Stimulated activated CD4-positive, alpha-beta T cell treated with anti-CD3 and anti-CD28 coated beads, Interleukin-12 subunit alpha, Interleukin-12 subunit beta, amount 100 ng/mL, for 48 hours (primary cell): ENCODE measurements at places on chromosomes 1 and 21.

GRCh38 chr1:38701088-38701487 is 158.5 kb downstream of the RRAGC start:
- no peak for DNase-seq

GRCh38 chr1:165600793-165601192 is 30.2 kb upstream of the MGST3 start:
- DNase-seq: no peak

- DNase-seq: no peak
These were observed 24.1 kb upstream of the ASPM start for GRCh38 chr1:197170538-197170937.

GRCh38 chr21:31570824-31571566 is 88.5 kb upstream of the SOD1 start:
- no peak for DNase-seq

DNA sequence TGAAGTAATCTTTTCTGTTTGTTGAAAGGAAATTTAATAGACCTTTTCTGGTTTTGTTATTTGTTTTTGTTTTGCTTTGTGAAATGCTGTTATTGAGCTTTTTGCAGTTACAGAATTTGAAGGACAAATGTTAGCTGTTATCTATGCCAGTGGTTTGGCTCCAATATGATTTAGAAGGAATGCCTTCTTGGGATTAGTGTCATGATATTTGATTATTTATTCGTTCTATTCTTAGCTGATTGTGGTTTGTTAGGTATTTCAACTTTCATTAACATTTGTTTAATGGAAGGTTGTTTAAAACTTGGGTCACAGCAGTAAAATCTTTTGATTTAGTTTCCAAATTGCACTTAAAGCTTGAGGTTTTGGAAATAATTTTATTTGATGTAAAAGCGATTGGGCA is 33.5 kb downstream of the ADGRL2 start:
- DNase-seq: no peak

GRCh38 chr1:115145226-115145625 is 55.9 kb upstream of the TSPAN2 start:
- no peak for DNase-seq

- no peak for DNase-seq
These were observed 861 bp upstream of the DRAXIN start for GRCh38 chr1:11690397-11691301.

DNA sequence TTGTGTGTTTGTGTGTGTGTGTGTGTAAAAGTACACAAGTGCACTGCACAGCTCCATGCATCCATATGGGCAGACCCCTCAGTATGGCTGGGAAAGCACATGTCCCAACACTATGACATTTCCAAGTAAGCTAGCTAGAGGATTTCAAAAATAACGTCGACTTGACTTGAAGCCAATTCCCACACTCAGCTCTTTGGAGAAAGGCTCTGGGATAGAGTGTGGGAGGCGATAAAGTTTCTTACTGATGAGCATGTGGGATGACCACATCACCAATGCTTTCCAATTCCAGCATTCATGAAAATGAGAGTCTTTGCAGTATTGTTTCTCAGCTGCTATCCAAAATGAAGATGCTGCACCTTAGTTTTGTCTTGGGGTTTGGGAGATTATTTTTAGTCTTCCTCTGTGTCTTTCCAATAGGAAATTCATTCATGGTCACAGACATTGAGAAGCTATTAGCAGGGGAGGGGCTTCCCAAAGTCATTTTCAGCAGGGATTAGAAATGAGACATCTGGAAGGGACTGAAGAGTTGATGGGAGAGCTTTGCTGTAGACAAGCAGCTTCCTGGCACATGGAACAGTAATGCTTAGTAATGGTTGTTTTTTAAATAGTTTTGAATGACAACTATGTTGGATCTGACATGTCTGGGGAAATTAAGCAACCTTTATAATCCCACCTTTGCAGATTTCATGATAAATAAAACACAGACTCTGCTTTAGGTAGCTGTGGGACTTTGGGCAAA is 143.5 kb downstream of the ASTN1 start:
- DNase-seq: no peak

GRCh38 chr1:11455967-11456570 is 22.9 kb upstream of the DISP3 start:
- DNase-seq: no peak

- no peak for DNase-seq
These were observed 585.6 kb downstream of the PLPP3 start for GRCh38 chr1:55993646-55994318.

DNA sequence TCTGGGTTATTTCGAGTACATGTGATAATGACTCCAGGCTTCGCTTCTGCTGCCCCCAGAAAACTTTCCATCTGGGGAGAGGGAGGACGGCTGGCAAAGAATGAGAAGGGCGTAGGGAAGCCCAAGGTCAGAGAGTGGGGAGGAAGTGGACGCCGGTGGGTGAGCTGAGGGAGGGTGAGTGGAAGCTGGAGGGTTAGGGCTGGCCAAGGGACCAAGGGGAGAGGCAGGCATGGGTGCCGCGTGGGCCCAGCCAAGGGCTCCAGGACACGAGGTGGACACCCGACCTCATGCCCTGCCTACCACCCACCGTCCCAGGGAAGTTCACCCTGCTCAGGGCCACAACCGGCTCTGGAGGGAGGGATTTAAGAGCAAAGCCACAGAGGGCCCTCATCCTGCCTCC is 75.8 kb downstream of the CASZ1 start:
- no peak for DNase-seq

GRCh38 chr1:21783679-21784603 is 992 bp upstream of the USP48 start:
- DNase-seq: no peak

DNA sequence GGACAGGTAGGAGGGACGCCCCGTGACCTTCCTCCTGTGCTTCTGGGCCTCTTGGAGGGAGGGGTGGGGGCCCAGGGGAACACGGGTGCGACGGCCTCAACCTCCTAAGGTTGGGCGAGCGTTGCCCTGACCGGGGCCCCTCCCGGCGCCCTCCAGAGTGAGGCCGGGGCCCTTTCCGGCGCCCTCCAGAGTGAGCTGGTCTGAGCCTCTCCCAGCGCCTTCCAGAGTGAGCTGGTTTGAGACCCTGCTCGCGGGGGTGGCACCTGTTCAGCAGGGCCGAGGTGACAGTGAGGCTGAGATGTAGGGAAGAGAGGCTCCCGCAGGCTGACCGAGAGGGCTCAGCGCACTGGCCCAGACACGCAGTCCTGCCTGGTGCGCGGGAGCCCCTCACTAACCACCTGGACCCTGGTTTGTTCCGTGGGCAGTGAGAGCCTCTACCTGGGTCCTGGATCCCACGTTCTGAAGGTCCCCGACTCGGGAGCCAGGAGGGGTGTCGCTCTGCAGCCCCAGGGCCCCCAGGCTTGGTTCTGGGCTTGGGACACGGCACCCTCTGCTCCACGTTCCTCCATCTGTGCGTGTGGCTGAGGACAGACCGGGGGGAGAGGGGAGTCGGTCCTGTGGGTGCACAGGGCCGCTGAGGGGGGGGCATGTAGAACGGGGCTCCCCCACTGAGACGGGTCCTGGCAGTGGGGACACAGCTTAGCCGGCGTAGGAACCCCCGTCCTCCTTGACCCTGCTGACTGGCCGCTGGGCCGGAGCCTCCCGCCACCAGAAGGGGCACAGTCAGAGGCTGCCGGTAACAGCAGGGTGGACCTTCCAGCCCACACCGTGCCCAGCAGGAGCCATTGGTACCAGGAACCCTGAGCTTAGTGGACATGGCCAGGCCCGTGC is 1.4 kb downstream of the COL6A1 start:
- no peak for DNase-seq

- no peak for DNase-seq
These were observed 114.9 kb downstream of the CASZ1 start for GRCh38 chr1:10681296-10682107.

DNA sequence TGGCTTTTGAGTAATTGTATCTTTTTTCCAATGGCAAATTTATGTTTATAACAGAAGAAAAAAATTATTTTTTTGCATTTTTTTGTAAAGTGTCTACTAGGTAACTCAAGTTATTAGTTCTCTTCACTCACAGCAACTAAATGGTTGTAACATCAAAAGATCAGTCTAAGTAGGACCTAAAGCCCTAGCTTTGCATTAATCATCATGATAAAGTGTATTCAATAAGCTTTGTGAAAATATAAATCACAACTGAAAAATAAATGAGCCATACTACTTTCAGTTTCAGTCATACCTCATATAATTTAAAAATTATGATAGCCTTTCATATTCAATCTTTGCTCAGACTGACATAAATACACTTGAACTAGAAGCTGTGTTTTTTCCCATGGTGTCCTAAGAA is 6.9 kb downstream of the TAF5L start:
- DNase-seq: no peak

GRCh38 chr1:152448095-152448494 is 34.0 kb upstream of the CRNN start:
- no peak for DNase-seq

DNA sequence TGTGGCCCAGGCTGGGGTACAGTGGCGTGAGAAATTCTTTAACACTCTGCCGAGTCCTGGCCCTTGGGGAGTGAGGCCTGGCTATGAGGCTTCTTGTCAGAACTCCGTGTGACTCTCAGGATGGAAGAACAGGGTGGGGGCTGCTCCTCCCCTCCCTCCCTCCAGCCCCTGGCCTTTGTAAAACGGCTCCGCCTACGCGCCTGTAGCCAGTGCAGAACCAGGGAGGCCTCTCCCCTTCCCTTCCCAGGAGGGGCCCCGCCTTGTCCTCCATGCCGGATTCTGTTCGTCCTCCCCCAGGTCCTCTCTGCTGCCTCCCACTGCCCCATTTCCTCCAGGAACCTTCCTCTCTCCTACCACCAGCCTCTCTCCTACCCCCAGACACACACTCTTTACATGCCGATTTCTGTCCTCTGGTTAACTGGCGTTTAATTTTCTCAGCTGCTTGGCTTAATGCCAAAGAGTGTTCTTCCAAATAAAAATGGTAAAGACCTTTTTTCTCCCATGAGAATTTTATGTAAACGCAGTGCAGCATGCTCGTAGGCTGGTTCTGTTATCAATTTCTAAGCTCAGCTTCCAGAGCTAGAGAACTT is 21.0 kb downstream of the PDE9A start:
- no peak for DNase-seq

DNA sequence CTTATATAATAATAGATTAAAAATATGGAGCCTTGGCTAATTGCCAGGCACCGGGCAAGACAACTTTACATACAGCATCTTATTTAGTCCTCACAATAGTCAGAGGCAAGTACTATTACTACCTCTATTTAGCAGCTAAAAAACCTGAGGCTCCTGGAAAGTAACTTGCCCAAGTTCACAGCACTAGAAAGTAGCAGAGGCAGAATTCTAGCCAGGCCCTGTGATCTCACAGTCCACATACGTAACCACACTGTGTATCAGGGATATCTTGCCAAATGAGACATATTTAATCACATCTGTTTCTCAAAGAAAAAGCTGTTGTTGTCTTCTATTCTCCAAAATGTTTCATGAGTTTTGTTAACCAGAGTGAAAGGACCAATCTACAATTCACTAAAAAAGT is 378.5 kb downstream of the PLPP3 start:
- DNase-seq: no peak

- no peak for DNase-seq
These were observed 31.5 kb downstream of the PAPPA2 start for GRCh38 chr1:176494436-176494835.

- no peak for DNase-seq
These were observed 14.3 kb downstream of the ZNF670 start for GRCh38 chr1:247064304-247064703.

GRCh38 chr1:158248771-158249170 is 5.5 kb upstream of the CD1A start:
- no peak for DNase-seq

DNA sequence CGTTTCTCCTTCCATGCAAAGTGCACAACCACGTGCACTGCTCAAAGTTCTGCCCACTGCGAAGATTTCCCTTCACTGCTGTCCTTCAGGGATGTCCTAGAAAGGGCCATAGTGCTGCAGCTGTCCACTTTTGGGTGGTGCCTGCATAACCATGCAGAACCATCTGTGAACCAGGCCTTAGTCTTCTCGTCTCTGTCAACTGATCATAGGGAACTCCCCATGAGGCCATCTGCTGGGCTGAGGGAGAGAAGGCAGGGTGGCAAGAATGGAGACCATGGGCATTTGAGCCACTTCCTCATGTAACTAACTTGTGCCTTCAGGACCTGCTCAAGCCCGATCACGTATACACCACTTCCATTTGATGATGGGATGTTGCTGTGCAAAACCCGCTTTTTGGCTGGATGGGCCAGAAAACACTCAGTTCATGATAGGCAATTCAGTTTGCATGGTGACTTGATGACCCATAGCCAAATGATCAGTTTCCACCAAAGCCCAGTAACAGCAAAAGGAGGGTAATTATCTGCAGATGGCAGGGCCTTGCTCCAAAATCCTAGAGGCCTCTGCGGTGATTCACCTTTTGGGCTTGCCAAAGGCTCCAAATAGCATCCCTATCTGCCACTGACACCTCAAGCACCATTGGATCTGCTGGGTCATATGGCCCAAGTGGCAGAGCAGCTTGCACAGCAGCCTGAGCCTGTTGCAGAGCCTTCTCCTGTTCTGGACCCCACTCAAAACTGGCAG is 9.5 kb downstream of the ST6GALNAC5 start:
- no peak for DNase-seq

GRCh38 chr1:34292472-34292871 is 115.8 kb downstream of the C1orf94 start:
- no peak for DNase-seq

DNA sequence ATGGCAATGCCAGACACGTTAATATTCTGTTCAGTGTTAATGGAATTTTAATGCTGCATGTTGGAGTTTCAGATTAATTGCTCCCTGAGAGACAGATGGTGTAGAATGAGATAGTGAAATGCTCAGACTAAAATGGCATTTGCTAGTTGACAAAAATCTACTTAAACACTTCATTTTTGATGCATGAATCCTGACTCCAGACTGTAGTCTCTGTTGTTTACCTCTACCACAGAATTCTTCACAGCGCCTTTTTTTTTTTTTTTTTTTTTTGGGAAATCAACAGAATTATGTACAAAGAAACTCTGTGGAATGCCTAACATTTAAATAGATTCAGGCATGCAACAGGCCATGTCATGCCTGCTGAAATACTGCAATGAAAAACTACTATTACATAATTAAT is 111.3 kb downstream of the PLPPR5 start:
- no peak for DNase-seq

DNA sequence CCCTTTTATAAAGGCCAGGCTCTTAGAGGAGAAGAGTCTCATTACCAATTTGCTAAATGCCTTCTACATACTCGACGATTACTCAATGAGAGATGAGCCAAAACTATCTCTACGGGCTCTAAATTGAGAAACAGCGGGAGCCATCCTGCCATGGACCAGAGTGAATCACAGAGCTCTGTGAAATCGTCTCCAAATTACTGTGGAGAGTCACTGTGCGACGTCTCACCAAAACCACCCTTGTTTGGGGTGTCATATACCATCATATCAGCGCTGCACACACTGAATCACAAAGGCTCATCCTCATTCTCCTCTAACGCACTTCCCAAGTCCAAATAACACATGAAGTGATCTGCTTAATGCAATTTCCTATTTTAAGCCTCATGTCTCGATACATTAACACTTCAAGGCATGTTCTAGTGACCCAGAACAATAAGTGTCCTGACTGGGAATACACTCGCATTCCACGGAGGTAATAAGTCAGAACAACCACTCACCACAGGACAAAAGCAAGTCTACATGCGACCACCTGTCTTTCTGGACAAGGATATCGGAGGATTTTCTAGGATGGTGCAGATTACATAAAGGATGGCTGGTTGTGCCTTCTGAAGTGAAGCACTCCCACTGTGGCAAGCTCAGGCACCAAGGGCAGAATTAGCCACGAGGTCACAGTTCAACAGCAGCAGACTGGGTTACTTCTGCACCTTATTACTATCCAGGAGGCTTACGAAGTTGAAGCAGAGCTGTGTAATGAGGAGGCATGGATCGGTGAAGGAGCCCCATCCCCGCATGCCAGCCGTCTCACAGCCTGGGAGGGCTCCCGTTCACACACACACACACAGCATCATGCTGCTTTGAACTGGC is 44.3 kb downstream of the NID1 start:
- DNase-seq: no peak
